ENCODE measurements at places on chromosomes 7 and 10. TPM values are rescaled to one million over a fixed set of nuclear protein-coding genes. Genes with fewer than 3 reads are reported as not detected.

The NKX2-3 gene
- total RNA-seq: 0.05 TPM

The BLNK gene
- 7.2 TPM for total RNA-seq

The UNCX gene
- 0.05 TPM for total RNA-seq

GRCh38 chr7:2435146-2435545 lies 31.7 kb downstream of the CHST12 start:
- DNase-seq: no peak

GRCh38 chr7:123798532-123799188 lies 46.3 kb upstream of the HYAL4 start:
- no peak for DNase-seq

DNA sequence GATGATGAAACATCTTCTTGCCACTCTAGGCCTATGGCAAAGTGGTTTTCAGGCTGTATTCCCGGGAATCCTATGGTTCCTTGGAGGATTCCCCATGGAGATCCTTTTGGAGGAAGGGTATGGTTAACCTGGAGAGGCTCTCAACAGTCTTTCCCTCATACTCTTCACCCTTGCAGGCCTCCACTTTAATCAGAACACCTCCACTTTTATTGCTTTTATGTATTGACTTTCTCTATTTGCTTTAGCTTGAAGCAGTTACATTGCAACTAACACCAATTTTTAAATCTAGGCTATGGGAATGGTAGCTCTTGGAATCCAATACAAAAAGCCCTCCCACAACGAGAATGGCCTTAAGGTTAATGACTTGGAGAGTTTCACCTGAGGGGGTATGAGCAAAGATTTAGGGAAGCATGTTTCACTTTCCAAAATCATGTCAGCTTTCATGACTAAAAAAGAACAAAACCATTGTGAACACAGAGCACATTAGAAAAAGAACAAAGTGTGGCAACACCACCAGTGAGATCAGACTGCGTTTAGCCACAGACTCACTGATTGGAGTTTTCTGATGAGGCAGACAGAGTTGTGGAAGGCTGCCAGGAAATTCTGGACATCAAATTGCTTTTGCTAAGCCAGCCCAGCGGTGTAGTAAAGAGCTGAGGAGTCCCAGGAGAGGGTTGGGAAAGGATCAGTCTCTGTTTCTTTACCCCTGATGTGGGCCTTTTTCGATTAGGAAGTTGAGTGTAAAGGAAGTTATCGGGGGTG lies 130.4 kb upstream of the BMPER start:
- no peak for DNase-seq

DNA sequence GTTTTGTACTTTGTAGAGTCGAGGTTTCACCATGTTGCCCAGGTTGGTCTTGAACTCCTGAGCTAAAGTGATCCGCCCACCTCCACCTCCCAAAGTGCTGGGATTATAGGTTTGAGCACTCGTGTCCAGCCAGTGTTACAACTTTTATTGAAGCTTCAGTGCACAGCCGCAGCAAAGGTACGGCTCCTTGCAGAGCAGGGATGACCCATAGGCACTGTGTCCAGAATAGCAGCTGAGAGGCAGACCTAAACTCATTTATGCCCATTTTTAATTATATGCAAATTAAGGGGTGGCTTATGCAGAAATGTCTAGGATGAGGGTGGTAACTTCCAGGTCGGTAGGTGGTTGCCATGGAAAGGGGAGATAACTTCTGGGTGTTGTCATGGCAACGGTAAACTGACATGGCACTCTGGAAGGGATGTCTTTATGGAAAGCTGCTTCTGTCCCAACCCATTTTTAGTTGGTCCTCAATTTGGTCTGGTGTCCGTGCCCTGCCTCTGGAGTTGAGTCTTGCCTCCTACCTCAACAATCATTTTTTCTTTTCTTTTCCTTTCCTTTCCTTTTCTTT lies 22.7 kb downstream of the NYAP1 start:
- DNase-seq: no peak

DNA sequence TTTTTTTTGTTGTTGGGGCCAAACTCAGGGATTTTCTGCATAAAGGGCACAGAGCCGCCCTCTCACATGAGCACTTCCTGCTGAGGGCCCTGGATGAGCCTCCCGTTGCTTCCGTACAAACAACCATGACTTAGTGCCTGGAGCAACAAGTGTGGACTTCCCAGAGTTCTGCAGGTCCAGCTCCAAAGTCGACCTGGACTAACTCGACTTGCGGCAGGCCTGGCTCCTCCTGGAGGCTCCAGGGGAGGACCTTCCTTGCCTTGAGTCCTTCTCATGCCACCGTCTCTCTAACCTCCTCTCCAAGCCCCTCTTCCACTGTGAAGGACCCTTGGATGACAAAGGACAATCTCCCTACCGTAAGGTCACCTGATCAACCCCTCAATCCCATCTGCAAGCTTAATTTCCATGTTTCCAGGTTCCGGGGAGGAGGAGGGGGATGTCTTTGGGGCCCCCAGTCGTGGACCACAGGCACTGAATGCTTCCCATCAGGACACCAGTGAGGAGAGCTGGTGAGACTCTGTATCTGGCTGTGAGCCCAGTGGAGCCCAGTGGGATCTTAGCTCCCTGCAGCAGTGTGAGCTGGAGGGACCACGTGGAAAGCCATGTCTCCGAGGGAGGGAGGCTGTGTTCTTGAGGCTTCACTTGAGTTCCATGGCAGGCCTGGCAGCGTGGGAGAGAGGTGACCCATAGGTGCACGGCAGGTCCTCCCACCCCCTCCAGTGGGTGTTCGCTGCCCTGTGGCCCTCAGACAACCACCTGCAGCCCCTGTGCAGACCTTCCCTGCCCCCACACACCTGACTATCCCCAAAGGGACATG lies 199.5 kb upstream of the PPP2R2D start:
- no peak for DNase-seq

DNA sequence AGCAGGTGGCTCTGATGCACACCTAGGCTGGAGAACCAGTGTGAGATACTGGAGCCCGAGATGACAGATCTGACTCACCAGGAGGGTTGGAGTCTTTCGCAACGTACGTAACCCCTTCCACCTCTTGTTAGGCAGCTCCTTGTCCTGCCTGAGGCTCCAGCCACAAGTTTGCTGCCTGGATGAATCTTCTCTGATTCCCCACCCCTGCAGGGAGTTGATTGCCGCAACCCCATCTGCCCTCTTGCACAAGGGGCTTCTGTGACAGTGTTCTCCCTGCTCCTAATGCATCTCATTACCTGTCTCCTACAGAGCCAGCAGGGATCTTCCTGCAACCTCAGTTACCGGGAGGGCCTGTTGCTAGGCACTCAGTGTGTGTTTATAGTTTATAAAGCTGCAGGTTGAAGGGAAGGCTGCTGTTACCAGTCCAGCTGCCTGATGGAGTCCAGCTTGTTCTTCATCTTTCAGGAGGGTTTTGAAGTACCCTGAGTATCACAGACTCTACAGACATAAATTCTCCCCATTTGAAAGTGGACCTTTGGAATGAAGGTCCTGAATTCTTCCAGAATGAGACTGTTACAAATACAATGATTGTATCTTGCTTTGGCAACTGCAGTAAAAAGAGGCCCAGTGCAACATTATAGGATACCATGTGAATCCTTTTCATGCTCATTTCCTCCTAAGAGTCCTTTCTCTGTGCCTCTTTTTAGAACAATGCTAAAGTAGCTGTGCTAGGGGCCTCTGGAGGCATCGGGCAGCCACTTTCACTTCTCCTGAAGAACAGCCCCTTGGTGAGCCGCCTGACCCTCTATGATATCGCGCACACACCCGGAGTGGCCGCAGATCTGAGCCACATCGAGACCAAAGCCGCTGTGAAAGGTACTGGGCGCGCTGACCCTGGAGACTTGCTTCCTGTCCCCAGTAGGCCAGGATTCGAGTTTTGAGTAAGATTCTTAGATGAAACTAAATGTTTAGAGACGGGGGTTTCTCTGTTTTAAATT lies 6.5 kb downstream of the MDH2 start:
- no peak for DNase-seq

DNA sequence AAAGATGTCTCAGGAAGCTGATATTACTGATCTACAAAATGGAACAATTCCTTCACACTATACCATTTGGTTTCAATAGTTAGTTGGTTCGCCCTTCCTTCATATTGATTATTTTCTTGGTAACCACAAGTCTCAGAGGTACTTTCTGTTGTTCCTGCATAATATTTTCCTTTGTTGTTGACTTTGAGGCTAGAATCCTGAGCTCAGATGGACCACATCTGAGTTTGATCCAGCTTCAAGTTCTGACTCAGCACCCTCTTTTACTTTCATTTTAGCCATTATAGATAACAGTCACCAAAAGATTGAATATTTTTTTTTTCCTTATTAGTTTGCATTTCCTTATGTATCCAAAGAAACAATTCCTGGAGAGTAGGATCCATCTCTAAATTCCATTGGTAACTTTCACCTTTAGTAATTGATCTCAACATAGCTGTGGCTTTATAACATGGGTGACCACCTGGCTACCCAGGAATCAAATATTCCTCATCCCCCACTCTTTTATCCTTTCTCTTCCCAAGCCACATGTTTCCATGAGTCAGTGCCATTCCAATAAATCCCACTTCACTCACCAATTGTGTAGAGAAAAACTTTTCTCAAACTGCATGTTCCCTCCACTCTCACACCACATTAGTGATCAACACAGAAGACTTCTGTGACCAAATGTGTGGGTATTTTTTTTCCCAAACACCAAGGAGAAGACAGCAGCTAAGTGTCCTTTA lies 9.7 kb upstream of the ABCA13 start:
- DNase-seq: no peak

Measured in thymus (tissue), 14 donors.